Stimulated activated CD8-positive, alpha-beta memory T cell treated with anti-CD3 and anti-CD28 coated beads, Interleukin-4, amount 100 ng/mL, for 4 hours (primary cell): ENCODE measurements at places on chromosomes 16 and 17.

GRCh38 chr16:9275816-9276354 lies 184.4 kb downstream of the HAPSTR1 start:
- no peak for DNase-seq

GRCh38 chr17:29827179-29827578 lies 102.8 kb downstream of the SSH2 start:
- DNase-seq: no peak

GRCh38 chr17:78717431-78717980 lies 64.6 kb downstream of the CYTH1 start:
- DNase-seq: no peak

DNA sequence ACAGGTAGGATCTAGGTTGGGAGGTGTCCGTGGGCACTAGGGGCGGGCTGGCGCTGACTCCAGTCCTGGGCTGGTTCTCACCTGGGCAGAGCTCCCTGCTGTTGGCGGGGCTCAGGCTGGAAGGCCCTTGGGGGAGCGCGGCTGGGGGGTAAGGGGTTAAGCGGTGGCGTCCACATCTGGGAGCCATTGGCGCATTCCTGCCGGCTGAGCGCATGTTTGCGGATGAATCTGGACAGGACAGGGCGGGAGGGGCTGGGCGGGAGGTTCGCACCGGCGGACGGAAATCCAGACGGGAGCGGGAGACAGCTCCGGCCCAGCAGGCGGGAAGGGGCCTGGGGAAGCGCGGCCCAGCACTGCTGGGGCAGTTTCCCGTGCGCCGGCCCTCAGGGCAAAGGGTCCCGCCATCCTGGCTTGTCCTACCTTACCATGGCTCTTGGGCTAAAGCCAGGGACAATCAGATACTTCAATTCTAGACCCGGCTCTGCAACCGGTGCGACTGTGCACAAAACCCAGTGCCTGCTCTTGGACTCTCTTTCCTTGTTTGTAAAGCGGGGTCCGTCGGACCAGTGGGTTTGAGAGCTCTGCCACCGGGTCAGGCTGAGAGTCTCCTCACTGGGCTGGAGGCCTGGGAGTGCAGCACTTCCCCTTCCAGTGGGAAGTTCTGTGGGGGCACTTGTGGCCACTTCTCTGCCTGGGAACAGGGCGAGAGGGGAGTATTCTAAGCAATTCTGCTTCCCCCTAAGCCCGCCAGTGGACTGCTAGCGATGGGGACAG lies 7.8 kb downstream of the RARA start:
- no peak for DNase-seq

DNA sequence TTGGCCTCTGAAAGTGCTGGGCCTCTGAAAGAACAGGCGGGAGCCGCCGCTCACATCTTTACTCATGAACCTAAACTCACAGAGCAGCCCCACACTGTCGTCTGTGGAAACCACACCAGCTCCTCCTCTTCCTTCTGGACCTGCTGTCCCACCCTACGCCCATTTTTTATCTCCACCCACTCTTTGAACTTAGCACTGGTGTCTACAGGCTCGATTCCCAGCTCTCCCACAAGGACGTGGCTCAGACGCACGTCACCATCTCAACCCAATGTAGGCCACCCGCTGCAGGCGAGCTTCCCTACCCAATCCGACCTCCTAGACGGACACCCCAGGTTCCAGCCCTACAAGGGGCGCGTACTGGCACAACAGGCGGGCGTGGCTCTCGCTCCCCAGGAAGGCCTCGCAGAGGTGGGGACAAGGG lies 62.2 kb downstream of the NXN start:
- DNase-seq: no peak

DNA sequence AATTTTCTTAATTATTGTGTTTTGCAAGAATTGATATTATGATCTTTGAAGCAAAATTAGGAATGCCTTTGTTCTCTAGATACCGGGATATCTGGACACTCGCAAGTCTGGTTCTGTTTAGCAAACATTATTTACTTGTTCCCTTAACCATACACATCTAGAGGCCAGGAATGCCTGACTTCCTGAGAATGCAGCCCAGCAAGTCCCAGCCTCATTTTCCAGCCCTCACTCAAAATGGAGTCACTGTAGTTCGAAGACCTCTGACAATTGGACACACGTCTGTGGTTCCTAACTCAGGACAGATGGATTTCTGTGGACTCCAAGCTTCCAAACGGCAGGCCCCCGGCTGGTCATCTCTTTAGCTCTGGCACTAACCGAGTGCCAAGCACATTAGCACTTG lies 355.4 kb upstream of the RBFOX1 start:
- no peak for DNase-seq

DNA sequence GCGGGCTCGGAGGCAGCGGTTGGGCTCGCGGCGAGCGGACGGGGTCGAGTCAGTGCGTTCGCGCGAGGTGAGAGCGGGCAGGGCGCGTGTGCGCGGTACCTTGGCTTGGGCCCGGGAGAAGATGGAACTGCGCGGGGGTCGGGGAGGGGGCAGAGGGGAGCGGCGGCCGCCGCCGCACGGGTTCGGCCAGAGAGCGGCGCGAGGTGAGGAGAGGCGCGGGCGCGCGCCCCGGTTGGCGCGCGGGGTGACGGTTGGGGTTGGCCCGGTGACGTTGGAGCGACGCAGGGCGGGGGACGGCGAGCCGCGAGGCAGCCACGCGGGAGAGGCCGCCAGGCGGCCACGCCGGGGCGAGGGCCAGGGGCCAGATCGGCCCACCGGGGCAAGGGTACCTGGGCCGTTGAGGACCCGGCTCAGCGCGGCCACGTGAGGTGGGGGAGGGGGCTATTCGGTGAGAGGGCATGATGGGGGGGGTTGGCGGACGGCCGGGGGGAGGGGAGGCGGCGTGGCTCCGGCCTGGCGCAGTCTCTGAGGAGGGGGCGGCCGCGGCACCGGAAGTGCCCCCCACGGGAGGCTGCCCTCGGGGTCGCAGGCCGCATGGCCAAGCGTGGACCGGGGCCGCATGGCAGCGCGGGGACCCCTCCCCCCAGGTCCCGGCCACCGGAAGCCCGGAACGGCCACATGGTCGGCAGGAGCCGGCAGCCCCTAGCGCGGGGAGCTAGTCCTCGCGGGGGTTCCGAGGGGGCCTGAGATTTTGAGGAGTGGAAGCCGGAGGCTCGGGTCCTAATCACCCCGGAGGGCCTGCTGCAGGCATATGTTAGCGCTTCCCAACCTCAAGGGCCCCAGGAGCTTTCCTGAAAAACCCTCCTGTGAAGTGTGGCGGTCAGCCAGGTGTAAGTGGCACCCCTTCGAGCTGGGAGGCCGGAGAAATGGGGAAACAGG lies 527 bp downstream of the EIF5A start:
- DNase-seq: no peak

DNA sequence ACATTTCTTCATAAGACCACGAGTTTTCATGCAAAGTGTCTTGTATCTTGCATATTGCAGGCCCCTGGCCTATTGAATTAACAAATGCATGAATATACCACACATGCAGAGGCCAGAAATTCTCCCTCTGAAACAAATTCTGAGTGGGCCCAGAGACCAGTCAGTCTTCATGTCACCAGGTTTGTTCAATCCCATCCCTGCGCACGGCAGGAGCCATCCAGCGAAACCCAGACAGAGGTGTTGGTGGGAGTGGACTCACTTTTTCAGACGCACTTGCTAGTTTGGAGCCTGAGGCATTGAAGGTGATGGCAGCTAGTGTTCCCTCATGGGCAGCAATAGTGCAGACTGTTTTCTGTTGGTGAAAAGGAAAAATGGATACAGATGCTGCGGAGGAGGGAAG lies 21.9 kb downstream of the WIPI1 start:
- DNase-seq: no peak
